PC-3 (cell line): ENCODE measurements at places on chromosomes 12 and 14. TPM values are rescaled to one million over a fixed set of nuclear protein-coding genes. Genes with fewer than 3 reads are reported as not detected.
A peak's percentile ranks its signal among the peaks of the same experiment; 100 is the strongest.

- peak; percentile 13 for DNase-seq
Measured at GRCh38 chr14:36717363-36717762, 55.7 kb downstream of the PAX9 start.

DNA sequence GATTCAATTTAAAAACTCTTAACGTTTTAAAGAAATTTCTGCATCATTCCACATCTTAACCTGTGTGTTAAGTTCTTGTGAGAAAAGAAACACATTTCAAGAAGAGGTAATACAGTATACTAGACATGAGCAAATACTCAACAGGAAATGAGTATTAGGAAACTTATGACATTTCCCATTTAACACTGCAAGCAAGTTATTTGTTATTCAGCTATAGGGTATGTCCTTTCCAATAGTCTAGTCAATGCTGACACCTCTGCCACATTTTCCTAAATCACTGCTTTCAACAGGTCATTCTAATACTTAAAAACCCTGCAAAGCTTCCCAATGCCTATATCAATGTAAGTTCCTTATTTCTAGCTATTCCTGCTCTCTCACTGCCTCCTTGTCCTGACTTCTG lies 93.1 kb downstream of the DDHD1 start:
- no peak for DNase-seq

- DNase-seq: peak; percentile 64
Measured at GRCh38 chr14:27427796-27428195, 830.0 kb upstream of the NOVA1 start.

DNA sequence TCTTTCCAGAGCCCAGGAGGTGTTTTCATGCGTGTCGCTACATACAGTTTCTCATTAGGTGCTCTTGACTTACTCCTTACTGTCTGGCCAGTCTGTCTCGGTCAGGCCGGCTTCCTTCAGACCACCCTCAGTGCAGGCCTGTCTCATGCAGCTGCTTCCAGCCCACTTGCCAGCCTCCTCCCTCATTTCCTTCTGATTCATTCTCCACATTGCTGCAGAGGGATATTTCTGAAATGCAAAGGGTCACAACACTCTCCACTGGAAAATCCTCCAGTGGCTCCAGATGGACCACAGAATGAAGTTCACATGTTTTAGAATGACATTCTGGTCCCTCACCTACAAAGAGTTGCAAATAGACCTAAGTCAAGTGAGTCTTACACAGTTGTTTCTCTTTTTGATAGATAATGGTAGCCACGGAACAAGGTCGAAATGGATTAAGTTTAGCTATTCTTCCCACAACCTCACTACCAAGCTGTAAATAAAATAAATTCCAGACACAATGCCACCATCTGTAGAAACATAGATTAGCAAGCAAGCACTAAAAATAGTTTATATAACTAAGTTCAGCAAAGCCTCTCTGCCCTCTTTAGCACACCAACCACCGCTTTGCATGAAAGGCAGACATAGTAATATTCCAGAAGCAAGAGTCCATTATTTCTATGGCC lies 146.9 kb downstream of the ESR2 start:
- no peak for DNase-seq

DNA sequence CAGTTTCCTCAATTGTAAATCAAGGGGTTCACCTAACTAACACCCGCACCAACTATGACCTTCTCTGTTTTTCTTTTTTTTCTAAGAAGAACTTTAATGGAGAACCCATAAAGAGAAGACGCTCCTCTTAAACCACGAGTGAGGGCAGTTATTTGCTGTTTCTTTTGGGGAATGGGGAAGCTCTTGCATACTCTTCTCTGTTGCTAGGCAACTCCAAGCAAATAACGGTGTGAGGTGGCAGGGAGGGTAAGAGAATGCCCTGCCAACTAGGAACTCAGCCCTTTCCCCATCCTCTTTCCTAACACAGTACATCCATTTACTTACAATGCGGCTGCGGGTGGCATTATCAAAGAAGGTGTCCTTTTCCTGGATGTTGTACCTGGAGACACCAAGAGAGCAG lies 114.9 kb downstream of the ANO2 start:
- no peak for DNase-seq

GRCh38 chr12:72234886-72235285 lies 37.3 kb upstream of the TRHDE start:
- no peak for DNase-seq

GRCh38 chr12:93785249-93786010 lies 108.3 kb downstream of the CRADD start:
- DNase-seq: peak; percentile 98

- DNase-seq: no peak
Measured at GRCh38 chr12:54257332-54257731, 22.6 kb downstream of the CBX5 start.

- DNase-seq: no peak
Measured at GRCh38 chr14:95889236-95889979, 12.8 kb downstream of the TUNAR start.

The SAMD15 gene
- 1.2 and 6.2 TPM in 2 replicates for total RNA-seq
